ENCODE measurements at places on chromosomes 6 and 20.
A peak's percentile ranks its signal among the peaks of the same experiment; 100 is the strongest.

DNA sequence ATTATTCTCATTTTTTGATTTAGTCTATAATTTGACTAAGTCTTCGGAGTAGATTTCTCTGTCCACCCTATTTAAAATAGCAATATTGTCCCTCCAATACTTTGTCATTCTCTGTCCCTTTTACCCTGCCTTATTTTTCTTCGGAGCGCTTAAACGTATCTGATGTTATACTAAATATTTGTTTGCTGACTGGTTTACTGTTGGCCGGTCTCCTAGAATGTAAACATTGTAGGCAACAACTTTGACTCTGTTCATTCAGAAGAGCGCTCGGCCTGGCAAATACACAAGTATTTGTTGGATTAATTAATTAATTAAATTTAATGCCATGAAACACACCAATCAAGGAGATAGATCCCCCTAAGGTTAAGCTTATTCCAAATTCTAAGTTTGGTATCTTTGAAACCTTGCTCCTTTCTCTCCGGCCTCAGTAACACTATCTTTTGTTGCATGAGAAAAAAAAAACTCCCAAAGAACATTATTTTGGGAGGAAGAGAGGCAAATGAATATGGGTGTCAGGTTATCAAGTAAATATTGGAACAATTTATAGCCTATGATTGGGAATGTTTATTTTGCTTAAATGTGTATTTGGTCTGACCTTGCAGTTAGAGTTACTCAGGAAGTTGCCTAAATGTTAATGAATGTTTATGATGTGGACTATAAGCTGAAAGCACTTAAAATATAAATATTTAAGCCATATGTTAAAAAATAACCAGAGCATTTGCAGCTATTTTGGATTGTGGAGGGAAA, 231.1 kb downstream of the SOX4 start:
- no peak for DNase-seq

DNA sequence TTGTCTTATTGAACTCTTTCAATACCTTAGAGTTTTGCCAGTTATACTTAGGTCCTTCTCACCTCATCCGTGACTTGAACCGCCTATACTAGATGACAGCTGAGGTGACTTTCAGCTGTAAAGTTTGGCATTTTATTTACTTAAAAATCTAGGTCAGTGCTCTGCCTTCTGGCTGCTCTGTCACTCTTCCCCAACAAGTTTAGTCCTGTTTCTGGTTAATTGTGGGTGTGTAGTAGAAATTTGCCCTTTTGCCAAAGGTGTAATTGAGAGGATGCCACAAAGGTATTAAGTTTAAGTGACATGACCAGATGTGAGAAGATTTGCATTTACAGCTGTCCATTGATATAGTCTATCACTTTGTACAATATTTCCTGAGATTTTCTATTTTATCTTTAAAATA, 106.2 kb downstream of the FARS2 start:
- no peak for DNase-seq

DNA sequence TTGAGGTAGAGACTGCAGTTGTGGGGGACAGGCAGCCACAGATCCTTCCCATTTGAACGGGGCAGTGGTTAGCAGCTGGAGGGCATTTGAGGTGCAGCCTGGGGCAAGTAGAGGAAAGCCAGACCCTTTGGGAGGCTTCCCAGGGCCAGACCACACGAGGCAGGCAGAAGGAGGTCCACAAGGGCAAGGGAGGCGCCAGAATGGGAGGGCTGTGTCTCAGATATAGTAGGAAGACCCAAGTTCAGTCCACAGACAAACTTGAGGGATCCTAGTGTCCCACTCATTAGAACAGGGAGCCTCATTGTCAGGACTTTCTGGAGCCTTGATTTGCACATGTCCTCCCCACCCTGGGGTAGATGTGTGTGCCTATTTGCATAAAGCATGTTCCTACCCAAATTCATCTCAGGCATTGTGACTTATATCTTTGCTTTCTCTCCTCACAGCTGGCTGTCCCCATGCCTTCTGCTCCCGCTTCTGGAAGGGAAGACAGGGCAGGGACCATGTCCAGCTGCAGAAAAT, 166.0 kb downstream of the VEGFA start:
- DNase-seq: no peak

DNA sequence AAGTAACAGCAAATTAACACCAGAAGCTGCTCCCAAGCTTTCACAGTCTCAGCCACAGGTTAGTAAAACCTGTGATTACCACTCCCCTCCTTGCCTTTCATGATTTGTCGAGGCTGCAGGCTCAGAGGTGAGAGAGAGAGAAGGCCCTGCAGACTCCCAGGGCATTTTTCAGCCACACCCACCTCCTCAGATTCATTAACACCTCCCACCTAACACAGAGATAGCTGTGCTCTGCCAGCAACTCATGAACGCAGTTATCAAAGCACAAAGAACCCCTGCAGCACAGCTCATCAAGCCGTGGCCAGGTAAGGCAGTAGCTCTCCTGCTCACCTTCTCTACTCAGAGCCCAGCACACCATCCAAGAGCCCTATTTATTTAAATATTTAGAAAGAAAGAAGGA, 27.1 kb downstream of the F13A1 start:
- DNase-seq: no peak

DNA sequence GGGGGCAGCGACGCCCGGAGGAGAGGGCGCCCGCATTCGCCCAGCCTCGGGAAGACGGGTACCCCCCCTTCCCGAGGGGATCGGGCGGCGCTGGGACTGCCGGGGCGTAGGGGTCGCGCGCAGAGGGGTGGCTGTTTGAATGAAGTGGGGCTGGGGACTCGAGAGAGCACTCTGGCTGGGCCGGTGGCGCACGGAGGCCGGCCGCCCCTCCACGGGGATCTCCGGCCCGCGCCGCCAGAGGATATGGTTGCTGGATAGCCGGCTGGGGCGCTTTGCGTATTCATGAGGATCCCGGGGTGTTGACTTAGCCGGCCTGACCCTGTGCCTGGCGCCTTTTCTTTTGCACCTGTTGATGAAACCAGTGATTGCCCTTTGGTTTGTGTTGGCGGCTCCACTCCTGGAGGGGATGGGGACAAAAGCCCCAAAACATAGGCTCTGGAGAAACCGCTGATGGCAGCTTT, 469 bp downstream of the SYNJ2 start:
- DNase-seq: no peak

- no peak for DNase-seq
These were observed 20.1 kb upstream of the SLC17A1 start for GRCh38 chr6:25851961-25852360.

DNA sequence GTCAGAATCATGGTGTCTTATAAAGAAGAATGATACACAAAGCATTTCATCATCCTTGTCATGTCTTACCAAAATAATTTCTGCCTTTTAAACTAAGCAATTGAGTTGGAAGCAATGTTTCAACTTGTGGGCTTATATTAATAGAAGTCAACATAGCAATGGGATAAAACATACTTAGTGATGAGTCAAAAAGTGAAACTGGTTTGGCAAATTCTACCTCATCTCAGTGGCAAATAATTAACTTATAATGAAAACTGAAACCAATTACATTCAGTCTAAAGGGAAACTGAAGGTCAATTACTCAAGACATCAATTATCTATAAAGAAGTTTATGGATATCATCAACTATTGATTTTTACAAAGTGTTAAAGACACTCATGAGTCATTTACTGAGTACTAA, 463.8 kb downstream of the BMP2 start:
- DNase-seq: no peak

GRCh38 chr6:3247255-3248146, 11.2 kb upstream of the PSMG4 start:
- peak; percentile 81 for DNase-seq

GRCh38 chr6:102223942-102224341, 830.4 kb downstream of the GRIK2 start:
- DNase-seq: no peak

DNA sequence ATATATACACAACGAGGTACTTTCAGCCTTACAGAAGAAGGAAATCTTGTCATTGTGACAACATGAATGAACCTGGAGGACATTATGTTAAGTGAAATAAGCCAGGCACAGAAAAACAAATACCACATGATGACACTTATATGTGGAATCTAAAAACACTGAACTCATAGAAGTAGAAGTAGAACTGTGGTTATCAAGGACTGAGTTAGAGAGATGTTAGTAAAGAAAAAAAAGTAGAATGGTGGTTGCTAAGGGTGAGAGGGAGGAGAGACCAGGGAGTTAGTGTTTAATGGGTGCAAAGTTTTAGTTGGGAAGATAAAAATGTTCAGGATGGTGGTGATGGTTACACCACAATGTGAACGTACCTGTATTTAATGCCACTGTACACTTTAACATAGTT, 4.8 kb upstream of the STX11 start:
- DNase-seq: no peak

GRCh38 chr6:10404799-10405512, 9.9 kb downstream of the TFAP2A start:
- no peak for DNase-seq

GRCh38 chr20:32571566-32571965, 13.6 kb downstream of the NOL4L start:
- no peak for DNase-seq

DNA sequence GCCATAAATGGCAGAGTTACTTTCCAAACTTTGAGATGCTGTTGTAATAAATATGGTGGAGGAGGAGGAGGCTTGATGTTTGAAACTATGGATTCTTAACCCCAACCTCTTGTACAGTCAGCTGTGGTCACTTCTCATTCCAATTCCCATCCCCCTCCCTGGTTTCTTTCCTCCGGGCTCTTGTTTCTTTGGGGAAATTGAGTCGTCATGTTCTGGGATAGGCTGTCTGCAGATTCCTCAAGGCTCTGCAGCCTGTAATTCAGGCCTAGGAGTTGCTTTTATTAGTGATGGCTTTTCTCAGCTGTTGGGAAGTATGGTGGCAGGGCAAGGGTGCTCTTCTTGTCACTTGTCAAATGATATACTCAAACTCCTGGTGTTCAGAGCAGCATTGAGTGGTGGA, 2.6 kb downstream of the PTK7 start:
- DNase-seq: peak; percentile 83

DNA sequence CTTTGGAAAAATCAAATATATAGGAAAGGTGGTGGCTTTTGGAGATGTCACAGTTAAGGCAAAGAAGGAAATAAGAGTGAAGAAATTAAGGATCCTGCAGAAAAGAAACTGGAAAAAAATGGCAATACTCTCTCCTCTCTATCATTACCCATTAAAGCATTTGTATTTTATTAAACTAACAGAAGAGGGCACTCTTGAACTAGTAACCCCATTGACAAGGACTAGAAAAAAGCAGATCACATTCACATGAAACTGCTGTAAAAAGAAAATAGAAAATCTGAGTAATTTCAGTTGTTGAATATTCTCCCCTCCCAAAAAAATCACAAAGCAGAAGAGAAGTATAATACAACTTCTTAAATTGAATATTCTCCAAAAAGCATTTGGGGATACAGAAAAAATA, 104.1 kb upstream of the SLC35B3 start:
- no peak for DNase-seq

DNA sequence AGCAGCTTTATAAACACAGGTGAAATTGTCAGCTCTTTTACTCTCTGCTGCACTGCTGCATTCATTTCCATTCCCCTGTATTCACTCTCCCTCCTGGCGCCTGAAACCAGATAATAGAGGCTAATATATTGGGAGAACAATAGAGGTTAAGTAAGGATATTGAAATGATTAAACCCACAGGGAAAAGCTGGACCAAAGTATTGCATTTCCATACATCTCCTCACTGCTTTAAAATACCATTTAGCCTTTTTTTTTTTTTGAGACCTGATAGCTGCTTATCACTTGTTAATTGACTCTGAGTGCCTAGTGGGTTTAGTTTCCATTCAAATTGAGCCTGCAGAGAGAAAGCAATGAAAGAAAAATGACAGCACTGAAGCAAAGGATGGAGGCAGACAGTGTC, 540.5 kb upstream of the IMPG1 start:
- no peak for DNase-seq

GRCh38 chr6:14767226-14767625, 478.6 kb upstream of the JARID2 start:
- no peak for DNase-seq

GRCh38 chr6:80517525-80517924, 411.1 kb downstream of the BCKDHB start:
- DNase-seq: no peak

GRCh38 chr20:36439040-36439730, 102.1 kb upstream of the MYL9 start:
- no peak for DNase-seq

- no peak for DNase-seq
These were observed 493.6 kb upstream of the NOX3 start for GRCh38 chr6:155949256-155949655.

DNA sequence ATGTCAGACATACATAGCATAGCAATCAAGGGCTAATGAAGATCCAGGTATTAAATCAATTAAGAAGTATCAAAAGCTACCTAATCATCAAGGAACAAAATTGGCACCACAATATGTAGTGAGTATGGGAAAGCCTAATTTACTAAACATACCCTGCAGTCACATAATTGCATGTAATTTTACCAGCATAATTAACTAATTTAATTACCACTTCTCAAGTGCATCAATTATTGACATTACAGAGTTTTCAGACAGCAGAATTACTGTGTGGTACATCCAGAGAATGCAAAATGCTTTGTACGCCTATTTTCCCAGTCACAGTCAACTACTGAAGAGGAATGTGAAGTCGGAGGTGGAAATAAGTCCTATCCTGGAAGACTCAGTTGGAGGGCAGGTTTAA, 279.0 kb upstream of the ID4 start:
- DNase-seq: no peak

DNA sequence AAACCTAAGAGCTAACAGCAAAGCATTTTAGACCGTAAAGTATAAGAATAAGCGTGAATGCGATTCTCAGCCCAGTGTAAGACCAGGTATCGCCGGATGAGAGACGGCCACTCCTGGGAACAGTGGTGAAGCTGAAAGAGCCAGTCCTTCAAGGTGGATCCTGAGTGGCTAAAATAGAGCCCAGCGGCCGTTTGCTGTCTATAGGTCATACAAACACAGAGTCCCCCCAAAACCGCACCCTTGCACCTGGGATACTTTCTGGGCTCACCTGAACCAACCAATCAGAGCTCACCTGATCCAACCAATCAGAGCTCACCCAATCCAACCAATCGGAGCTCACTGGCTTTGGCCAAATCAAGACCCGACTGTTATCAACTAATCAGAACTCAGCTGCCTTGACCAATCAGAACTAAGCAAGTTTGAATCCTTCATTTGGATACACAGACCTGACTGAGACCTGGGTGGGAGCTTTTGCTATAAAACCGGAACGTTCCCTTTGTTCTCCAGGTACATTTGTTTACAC, 248.2 kb downstream of the DLL1 start:
- no peak for DNase-seq

GRCh38 chr6:24126586-24127192, 674 bp downstream of the NRSN1 start:
- peak; percentile 8 for DNase-seq

GRCh38 chr20:1330075-1330830, 1.3 kb upstream of the SDCBP2 start:
- DNase-seq: no peak

GRCh38 chr6:80640176-80640575, 533.7 kb downstream of the BCKDHB start:
- DNase-seq: no peak

GRCh38 chr6:21870076-21870730, 276.7 kb downstream of the SOX4 start:
- no peak for DNase-seq

- DNase-seq: no peak
These were observed 82.4 kb downstream of the MAFB start for GRCh38 chr20:40606660-40607059.

GRCh38 chr20:53914781-53915445, 155.5 kb downstream of the BCAS1 start:
- no peak for DNase-seq

GRCh38 chr20:15336536-15336935, 999.1 kb upstream of the FLRT3 start:
- no peak for DNase-seq

Data from fibroblast of skin of left biceps (primary cell).